ENCODE measurements at places on chromosomes 12 and 14.
A peak's percentile ranks its signal among the peaks of the same experiment; 100 is the strongest.

GRCh38 chr12:57890191-57891115 lies 43.9 kb upstream of the CTDSP2 start:
- no peak for DNase-seq

DNA sequence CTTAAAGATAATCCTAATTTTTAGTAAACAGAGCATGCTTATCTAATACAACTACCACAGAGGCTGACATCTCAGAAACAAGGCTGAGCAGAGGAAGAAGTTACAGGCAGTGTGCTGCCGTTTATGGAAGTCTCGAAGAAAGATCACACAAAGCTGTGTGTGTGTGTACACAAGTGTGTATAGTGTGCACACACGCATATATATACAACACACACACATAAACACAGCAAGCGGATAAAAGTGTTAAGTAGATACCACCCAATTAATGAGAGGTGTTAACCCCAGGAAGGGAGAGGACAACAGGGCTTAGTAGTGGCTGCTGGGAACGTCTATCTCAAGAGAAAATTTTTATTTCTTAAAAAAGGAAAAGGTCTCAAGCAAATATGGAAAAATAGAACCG lies 15.3 kb downstream of the CCDC88C start:
- DNase-seq: no peak

- DNase-seq: no peak
Measured at GRCh38 chr12:57236201-57236924, 6.9 kb downstream of the SHMT2 start.

GRCh38 chr12:123232472-123232806 lies 502 bp downstream of the MPHOSPH9 start:
- DNase-seq: no peak

DNA sequence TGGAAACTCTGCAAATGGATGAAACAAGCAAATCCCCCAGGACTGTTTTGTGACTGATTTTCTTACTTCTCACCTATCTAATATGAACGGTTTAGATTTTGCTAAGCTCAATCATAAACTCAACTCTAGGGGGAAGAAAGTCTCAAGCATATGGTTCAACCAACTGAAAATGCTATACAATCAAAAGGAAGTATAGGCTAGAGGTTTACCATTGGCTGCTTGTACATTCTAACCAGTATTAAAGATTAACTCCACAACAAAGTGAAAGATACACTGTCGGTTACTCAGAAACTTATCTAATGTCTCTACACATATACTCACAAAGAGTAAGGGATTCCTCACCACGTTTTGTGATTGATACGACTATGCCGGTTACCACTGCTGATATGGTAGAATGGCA lies 281.8 kb upstream of the SOX5 start:
- no peak for DNase-seq

- DNase-seq: no peak
Measured at GRCh38 chr14:68027276-68027675, 207.7 kb downstream of the RAD51B start.

- DNase-seq: no peak
Measured at GRCh38 chr14:54291491-54292191, 105.2 kb upstream of the CDKN3 start.

DNA sequence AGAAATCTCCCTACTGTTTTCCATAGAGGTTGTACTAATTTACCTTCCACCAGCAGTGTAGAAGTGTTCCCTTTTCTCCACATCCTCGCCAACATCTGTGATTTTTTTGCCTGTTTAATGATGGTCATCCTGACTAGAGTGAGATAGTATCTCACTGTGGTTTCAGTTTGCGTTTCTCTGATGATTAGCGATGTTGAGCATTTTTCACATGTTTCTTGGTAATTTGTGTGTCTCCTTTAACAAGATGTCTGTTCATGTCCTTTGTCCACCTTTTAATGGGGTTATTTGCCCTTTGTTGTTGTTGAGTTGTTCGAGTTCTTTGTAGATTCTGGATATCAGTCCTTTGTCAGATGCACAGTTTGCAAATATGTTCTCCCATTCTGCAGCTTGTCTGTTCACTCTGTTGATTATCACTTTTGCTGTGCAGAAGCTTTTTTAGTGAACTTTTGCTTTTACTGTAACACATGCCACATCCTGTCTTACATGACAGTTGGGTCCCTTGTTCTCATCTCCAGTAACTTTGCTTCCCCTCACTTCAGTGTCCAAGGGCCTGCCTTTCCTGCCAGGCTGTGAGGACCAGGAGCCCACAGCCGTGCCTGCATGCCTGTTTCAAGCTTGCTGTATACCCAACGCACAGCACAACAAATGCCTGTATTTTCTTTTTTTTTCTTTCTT lies 64.9 kb downstream of the SPRING1 start:
- DNase-seq: no peak

DNA sequence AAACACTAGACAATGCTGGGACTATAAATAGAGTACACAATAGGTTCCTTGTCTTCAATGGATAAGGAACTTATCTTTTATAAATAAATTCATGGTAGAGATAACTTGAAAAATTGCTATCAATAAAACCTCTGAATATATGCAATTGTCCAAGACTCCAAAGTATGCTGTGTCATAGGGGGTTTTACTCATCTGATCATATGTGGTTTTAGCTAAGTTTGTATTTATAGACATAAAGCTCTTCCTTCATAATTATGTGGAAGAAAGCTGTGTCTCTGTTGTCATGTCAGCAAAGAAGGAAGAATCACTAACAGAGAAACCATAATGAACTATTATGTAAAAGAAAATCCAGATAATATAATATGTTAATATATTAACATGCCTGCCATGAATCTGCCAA lies 111.5 kb upstream of the ATXN7L3B start:
- DNase-seq: no peak

- no peak for DNase-seq
Measured at GRCh38 chr12:27456618-27457017, 10.1 kb downstream of the SMCO2 start.

DNA sequence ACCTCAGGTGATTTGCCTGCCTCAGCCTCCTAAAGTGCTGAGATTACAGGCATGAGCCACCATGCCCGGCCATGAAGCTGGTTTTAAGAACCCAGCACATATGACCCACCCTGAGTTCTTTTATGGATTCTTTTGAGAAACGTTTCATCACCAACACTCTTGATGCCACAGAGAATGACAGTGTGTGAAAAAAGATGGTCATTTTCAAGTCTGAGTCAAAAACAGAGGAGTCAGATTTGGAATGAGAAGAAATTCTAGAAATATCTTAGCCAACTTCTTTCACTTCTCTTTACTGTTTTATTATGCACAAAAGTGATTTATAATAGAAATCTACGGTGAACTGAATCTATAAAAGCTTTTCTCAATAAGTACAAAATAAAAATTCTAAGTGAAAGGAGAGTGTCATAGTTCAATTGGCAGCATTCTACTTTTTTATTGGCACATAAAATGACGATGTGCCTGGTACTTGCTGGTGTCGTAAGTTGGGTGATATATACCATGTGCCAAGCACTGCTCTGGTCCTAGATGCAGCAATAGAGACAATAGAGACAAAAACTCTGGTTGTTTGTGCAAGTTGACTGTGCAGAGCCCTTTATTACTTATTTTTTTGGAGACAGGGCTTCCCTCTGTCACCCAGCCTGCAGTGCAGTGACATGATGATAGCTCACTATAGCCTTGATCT lies 33.9 kb downstream of the CCDC177 start:
- DNase-seq: no peak

GRCh38 chr14:104752423-104752734 lies 568 bp upstream of the SIVA1 start:
- no peak for DNase-seq

GRCh38 chr14:95463171-95463901 lies 53.1 kb downstream of the SYNE3 start:
- no peak for DNase-seq

DNA sequence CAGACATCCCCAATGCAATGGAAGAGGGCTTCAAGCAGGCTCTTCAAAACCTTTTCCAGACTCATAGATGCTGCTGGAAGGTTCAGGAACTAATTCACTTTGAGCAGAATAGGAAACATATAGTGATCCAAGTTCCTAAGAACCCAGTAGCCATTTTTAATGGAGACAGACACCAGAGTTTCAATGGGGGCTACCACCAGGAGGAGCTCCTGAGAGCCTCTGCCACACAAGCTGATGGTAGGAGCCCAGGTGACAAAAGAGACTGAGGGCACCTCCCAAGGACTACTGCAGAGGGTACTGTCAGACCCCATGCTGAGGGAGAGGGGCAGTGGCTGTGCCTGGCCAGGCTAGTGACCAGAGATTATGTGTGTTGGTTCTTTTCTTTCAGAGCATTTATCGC lies 45.9 kb downstream of the IFNG start:
- DNase-seq: no peak

GRCh38 chr14:64823305-64823861 lies 56.3 kb downstream of the SPTB start:
- peak; percentile 45 for DNase-seq

- no peak for DNase-seq
Measured at GRCh38 chr12:54650409-54650808, 2.2 kb upstream of the DCD start.

DNA sequence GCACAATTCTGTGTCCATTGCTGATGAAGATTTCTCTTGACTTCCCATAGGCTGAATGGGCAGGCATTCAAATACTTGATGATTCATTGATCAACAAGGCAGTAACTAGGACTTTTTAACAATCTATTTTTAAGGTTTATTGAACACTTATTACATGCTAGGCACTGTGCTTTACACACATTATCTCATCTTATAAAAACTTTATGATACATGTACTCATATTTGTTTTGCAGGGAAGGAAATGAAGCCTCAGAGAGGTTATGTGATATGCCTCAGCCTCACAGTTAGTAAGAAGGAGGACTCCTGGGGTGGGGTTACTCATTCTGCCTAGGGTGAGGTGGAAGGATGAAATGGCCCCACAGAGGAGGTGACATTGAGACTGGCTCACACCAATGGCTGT lies 12.9 kb upstream of the EMP1 start:
- no peak for DNase-seq

Data from right renal pelvis (tissue), 4 donors.